HuH-7.5 (cell line): ENCODE measurements at places on chromosomes 1 and 21.
A peak's percentile ranks its signal among the peaks of the same experiment; 100 is the strongest.

DNA sequence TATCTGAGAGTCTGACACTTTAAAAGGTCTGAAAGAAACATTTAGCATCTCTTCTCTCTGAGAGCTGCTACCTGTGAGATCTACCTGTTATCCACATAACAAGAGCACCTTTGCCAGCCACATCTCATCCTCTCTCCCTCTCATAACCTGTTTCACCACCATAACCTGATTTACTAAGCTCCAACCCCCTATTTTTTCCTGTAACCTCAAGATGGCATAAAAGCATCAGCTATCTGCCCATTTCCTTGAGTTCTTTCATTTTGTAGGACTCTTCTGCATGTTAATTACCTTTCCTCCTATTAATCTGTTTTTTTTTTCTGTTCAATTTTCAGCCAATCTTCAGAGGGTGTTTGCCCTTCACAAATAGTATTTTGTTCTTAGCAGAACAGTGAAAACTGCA, 136.5 kb upstream of the KCNK1 start:
- DNase-seq = no peak

DNA sequence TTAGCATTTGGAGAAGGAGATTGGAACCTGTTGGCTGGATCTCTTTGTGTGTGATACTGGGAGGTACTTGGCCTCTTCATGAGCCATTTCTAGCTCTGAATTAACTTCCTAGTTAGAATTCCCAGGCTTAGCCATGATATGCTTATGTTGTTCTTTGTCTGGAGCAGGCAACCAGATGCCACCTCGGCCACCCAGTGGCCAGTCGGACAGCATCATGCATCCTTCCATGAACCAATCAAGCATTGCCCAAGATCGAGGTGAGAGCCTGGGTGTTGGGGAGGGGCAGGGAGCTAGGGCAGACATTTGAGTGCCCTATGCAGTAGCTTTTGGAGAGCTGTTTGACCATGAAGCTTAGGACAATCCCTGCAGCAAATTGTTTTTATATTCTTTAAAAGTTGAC, 26.5 kb upstream of the PIGV start:
- DNase-seq = no peak

DNA sequence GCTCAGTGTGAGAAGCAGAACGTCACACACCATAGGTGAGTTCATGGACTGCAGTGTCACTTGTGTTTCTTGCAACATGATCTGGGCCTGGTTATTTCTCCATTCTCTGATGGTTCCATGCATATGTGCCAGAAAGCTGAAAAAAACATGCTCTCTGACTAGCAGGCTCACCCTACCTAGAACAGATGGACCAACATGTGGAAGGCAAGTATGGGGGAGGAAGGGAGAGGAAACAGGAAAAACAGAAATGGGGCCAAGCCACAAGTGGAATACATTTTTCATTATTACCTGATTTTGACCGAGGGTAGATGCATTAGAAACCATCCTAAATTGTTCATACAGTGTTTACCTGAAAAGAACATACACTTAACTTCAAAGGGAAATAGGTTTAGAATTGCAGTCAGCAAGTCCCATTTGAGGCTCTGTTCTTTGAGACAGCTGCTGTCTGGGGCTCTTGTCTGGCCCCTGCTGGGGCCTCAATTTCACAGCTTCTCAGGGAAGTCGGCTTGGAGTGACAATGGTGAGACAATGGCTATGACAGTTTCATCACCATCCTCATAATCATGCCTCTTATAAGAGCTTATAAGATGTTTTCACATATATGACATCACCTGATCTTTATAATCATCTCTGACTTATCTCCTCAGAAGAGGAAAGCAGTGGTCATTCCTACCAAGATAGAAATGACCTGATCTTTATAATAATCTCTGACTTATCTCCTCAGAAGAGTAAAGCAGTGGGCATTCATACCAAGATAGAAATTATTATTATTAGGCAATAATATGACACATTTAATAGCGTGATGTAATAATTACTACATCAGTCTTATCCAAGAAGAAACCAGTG, 327.3 kb downstream of the SIPA1L2 start:
- no peak for DNase-seq

GRCh38 chr1:218273762-218274479, 11.2 kb upstream of the RRP15 start:
- DNase-seq = no peak

DNA sequence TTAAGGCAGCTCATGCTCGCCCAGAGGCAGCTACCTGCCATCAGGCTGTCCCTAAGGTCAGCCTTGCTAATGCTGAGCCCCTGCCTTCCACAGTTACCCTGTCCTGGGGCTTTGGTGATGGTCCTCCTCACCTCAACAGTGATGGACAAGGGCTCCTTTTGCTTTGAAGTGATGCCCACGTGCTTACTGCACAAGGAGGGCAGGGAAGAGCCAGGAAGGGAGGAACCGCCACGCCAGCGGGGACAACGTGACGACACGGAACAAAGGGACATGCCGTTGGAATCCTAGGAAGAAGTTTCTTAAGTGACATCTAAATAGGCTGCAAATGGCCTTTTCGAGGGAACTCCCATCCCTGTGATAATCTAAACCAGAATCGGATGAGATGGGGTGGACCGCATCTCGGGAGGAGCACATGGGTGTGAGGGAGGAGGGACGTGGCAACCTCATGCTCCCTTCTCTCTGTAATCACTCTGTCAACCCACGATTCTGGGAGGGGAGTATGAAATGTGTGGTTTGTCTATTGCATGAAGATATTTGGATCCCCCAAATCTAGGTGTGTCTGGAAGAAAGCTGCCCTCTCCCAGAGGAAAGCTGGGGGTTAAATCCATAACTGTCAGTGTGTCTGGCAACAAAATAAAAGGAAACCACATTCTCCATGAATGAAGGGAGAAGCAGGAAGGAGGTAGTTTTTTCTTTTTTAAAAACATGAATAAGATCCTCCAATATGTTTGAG, 110.9 kb upstream of the IRF2BP2 start:
- DNase-seq = no peak

- no peak for DNase-seq
Measured at GRCh38 chr1:18300376-18300775, 180.4 kb upstream of the KLHDC7A start.

DNA sequence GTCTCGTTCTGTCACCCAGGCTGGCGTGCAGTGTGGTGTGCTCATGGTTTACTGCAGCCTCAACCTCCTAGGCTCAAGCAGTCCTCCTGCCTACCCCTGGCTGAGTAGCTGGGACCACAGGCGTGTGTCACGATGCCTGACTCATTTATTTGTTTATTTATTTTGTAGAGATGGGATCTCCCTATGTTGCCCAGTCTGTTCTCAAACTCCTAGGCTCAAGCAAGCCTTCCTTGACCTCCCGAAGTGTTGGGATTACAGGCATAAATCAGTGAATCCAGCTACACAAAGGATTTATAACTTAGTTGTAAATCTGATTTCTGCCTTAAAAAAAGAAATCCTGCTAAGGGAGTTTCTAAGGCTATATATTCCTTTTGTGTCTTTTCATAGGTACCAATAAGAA, 30.5 kb upstream of the ZNF496 start:
- no peak for DNase-seq

DNA sequence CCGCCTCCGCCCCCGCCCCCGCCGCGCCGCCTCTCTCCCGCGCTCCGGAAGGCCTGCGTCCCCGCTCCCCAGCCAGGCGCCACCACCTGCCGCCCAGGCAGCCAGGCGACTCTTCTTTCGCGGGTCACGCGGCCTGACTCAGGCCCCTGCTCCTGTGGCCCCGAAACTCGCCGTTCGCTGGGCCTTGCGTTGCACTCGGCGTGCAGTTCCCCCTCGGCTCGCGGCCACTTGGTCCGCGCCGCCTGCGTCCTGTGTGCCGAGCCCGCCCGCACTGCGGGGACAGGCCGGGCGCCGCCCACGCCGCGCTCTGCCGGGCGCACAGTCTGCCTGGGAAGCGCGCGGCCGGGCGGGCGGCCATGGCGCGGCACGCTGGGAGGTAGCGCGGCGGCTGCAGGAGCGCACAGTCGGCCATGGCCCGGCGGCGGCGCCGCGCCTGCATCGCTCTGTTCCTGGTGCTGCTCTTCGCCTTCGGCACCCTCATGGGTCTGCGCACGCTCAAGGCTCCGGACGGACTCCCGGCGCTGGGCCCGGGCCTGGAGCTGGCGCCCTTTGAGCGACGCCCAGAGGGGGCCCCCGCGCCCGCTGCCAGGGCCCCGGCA, at the start of gene MANEAL:
Gene MANEAL (plus strand): TSS at position 75 of the 599 bp plus-strand sequence. CDS start 336 bp downstream, at position 411.
- DNase-seq = peak; percentile 68

DNA sequence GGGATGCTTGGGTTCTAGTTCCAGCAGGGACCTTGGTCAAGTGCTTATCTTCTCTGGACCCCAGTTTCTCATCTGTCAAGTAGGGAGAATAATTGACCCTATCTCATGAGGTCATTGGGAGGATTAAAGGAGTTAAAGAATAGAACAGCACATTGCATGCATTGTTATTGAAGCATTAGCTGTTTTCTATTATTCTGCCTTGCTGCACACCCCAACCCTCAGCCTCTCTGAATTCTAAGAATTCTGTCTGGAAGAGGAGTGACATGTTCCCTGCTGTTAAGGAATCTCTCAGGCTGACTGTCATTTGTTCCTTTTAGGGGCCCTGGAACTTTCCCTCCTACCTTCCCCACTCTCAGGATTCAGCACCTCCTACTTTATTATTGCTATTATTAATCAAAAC, 73.9 kb downstream of the NENF start:
- DNase-seq = no peak
